MG63 (cell line): ENCODE measurements at places on chromosomes 13 and 19. TPM values are rescaled to one million over a fixed set of nuclear protein-coding genes. Genes with fewer than 3 reads are reported as not detected.
A peak's percentile ranks its signal among the peaks of the same experiment; 100 is the strongest.

- DNase-seq, result no peak
Observed at GRCh38 chr19:23787106-23787505, 28.4 kb upstream of the ZNF681 start.

- no peak for DNase-seq
Observed at GRCh38 chr13:97866346-97866745, 87.1 kb upstream of the IPO5 start.

- no peak for DNase-seq
Observed at GRCh38 chr13:44142540-44142867, 231.1 kb upstream of the SERP2 start.

DNA sequence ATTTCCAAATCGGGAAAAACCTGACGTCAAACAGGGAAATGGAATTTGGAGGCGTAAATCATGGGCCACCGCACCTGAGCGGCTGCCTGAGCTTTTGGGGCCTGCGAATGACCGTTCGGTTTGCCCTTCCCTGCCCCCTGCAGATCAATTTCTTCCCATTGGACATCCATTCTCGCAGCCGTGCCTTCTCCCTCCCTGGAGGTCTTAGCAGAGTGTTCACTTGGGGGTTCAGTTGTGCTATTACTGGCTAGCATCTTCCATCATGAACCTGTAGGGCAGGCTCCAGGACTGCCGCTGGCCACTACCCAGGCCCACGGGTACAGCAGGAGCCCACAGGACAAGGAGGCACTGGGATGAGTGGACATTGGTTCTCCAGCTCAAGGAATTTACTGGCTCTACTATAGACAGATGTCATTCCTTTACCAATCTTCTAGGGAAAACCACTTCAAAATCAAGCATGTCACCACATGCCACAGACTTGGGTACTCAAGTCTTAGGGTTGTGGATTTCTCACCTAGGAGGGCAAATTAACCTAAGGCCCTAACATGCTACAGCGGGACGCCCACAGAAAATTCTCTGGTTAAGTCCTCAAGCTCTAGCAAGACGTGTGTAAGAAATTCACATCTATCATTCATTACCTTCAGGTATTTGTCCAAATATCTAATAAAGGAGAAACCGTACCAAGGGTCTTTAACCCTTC, 75.5 kb downstream of the COL4A1 start:
- no peak for DNase-seq

DNA sequence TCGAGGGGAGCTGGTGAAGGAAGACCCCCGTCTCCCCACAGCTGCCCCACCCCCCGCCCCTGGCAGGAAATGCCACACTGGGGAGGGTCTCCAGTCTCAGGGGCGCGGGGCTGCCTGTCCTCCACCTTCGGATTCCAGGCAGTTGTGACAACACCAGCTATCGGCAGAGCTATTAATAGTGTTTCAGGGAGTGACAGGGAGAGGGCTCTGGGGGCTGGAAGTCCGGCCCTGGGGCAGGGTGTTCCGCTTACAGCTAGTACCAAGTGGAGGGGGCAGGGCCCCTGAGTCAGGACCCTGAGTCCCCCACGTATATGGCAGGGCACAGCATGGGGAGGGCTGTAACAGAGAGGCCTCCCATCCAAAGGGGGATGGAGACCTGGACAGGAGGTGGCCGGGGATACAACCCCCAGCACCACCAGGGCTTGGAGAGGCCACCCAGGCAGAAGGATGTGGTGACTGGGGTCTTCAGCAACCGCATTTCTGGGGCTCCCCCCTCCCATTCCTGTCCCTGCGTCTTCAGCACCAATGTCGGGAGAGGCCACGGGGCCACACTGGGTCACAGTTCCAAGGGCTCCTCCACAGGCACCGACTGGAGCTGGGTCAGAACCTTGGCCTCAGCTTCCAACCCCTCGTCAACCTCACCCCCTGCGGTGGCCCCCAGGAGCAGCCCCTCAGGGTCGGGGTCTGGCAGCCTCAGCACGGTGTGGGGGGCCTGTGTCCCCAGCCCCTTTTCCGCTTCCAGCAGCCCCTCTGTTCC, 3.9 kb downstream of the SIX5 start:
- no peak for DNase-seq

DNA sequence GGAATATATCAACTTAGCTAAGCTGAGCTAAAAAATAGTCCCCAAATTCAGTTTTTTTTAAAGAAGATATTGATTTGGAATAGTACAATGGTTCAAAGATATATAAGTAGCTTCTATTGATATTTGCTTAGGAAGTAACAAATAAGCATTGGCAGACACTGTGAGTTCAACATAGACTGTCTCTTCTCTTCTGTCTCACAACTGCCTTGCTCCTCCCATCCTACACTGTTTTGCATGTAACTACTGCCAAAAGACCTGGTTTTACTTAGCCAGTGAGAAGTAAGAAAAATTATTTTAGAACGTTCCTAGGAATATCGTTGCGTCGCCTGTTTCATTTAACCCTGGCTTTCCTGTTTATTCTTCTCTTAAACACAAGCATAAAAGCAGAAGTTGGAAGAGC, 859.0 kb upstream of the SPRY2 start:
- no peak for DNase-seq

DNA sequence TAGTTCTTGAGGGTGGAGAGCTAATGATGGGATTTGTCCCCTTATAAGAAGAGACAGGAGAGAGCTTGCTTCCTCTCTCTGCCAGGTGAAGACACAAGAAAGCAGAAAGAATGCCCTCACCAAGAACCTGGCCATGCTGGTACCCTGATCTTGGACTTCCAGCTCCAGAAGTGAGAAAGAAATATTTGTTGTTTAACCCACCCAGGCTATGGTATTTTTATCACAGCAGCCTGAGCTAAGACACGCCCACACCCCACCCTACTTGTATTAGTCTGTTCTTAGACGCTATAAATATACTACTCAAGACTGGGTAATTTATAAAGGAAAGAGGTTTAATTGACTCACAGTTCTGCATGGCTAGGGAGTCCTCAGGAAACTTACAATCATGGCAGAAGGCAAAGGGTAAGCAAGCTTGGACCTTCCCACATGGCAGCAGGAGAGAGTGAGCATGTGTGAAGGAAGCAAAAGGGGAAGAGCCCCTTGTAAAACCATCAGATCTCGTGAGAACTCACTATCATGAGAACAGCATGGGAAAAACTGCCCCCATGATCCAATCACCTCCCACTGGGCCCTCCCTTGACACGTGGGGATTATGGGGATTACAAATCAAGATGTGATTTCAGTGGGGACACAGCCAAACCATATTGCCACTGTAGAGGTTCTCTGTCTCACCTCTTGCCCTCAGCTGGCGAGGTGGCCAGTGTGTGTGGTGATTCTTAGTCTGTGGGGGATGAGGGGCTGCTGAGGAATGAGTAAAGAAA, 57.4 kb upstream of the RCBTB2 start:
- no peak for DNase-seq

DNA sequence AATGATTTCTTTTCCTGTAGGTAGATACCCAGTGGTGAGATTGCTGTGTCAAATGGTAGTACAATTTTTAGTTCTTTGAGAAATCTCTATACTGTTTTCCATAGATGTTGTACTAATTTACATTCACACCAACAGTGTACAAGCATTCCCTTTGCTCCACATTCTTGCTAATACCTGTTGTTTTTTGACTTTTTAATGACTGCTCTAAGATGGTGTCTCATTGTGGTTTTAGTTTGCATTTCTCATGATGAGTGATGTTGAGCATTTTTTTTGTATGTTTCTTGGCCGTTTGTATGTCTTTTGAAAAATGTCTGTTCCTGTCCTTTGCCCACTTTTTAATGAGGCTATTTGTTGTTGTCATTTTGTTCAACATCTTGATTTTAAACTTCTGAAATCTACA, 103.3 kb downstream of the DGKH start:
- DNase-seq, result no peak

DNA sequence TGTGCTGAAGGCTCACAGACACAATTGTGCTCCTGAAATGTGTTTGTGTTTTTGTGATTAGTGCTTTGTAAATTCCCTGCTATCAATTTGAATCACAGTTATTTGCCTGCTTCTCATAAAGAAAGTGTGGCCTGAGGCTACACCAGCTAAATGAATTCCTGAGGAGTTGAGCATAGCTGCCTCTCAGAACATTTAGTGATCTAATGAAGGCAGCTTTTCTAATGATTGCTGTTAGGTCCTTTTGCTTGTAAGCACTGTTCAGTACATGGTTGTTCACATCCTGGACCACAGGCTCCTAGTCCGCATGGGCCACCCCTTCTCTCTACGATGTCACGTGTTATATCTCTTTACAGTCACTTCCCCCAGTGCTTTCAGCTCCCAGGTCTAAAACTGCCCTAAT, 238.2 kb downstream of the B3GLCT start:
- DNase-seq, result no peak

- DNase-seq, result peak; percentile 90
Observed at GRCh38 chr19:33302175-33302973, at the start of gene CEBPA. Gene CEBPA (minus strand): TSS chr19:33302534. CDS start chr19:33302414, 120 bp downstream.

DNA sequence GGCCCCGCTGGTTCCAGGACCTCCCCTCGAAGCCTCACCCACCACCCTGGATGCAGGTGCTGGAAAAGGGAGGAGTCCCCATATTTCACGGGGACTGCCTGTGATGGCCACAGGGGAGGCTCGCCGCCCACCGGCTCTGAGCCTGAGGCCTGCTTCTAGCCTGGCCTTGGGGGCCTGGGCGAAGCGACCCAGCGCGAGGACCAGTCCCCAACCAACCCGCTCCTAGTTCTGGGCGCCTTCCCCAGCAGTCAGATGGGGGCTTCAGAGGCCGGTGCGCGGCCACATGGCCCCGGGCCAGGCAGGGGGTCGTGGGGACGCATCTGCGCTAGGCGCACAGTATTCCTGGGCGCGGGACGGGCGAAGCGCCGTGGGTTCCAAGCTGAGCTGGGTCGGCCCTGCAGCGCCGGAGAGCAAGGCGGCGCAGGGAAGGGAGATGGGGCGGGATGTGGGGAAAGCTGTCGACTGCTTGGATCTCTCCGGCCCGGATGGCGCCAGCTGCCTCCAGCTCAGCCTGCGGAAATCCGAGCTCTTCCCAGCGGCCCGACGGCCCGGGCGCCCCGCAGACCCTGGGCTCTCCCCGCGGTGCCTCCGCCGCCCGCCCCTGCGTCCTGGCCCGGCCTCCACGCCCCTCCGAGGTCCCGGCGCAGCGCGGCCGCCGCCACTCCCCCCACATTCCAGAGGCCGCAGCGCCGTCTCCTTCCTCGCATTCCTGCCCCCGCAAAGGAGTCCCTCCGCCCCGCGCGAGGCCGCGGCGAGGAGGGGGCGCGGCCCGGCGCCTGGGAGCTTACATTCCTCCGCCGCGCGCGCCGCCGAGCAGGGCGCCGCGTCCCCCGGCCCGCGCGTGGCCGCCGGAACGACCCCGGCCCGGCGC, at the start of gene WTIP:
Gene WTIP, plus strand, starts transcription at position 788 of the 871 bp plus-strand sequence. CDS start 217 bp downstream, outside the sequence.
- peak; percentile 92 for DNase-seq

- no peak for DNase-seq
Observed at GRCh38 chr19:17703824-17704463, 15.3 kb upstream of the MAP1S start.

Gene ANGPTL4
- total RNA-seq, result 46.7 and 64.6 TPM in 2 replicates

Gene EIF3K
- 252 and 669 TPM in 2 replicates for total RNA-seq
